AG04450 (cell line): ENCODE measurements at places on chromosomes 12 and 14.

DNA sequence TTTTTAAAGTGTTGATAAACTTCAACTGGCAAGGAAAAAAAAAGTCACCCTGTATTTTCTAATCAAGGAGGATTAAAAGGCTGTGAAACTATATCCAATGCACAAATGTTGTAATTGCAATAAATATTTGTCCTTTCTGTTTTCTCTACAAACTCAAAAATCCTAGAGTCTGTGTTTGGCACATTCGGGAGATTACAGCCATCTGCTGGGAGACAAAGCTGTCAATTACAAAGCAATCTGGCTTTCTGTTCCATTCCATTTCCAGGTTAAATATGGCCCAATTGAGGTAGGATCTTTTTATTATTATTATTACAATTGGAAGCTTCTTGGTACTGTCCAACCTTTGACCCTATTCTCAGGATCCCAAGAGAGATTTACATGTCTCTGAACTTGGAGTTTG is 295.9 kb downstream of the DIO2 start:
- DNase-seq, result no peak

DNA sequence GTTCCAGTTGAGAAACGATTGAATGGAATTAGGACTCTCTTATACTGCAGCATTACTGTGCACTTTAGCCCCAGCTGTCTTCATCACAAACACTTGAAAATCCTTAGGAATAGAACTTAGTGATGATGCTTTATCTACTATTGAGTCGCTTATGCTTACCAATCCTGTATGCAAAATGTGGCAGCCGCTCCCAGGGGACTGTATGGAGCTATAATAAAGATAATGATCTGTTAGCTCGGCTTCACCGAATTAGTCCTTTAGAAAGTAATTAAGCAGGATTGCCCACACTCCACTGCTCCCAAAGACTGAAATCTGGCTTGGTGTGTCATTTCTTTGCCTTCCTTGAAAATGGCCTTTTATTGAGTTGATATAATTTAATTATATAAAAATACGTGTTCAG is 10.6 kb downstream of the EML1 start:
- DNase-seq, result no peak

DNA sequence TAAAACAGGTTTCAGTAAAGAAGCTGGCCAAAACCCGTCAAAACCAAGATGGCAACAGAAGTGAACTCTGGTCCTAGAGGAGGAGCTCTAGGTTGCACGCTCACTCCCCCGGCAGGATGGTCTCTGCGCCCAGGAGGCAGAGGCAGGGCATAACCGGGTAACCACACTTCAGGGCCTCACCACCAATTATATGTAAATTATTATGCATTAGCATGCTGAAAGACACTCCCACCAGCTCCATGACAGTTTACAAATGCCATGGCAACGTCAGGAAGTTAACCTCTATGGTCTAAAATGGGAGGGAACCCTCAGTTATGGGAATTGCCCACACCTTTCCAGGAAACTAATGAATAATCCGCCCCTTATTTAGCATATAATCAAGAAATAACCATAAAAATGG is 20.1 kb upstream of the SLC6A12 start:
- DNase-seq, result no peak

DNA sequence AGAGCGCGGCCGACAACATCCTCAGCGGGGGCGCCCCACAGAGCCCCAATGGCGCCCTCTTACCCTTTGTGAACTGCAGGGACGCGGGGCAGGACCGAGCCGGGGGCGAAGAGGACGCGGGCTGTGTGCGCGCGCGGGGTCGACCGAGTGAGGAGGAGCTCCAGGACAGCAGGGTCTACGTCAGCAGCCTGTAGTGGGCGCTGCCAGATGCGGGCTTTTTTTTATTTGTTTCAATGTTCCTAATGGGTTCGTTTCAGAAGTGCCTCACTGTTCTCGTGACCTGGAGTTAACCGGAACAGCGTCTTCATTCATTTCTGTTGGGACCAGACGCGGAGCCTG is 103.8 kb upstream of the FKBP4 start:
- no peak for DNase-seq

GRCh38 chr14:48771717-48772116 is 814.5 kb downstream of the RPS29 start:
- DNase-seq, result no peak

GRCh38 chr14:55126932-55127459 is 2.1 kb upstream of the LGALS3 start:
- DNase-seq, result no peak

GRCh38 chr12:8834230-8834629 is 11.8 kb downstream of the A2ML1 start:
- no peak for DNase-seq

DNA sequence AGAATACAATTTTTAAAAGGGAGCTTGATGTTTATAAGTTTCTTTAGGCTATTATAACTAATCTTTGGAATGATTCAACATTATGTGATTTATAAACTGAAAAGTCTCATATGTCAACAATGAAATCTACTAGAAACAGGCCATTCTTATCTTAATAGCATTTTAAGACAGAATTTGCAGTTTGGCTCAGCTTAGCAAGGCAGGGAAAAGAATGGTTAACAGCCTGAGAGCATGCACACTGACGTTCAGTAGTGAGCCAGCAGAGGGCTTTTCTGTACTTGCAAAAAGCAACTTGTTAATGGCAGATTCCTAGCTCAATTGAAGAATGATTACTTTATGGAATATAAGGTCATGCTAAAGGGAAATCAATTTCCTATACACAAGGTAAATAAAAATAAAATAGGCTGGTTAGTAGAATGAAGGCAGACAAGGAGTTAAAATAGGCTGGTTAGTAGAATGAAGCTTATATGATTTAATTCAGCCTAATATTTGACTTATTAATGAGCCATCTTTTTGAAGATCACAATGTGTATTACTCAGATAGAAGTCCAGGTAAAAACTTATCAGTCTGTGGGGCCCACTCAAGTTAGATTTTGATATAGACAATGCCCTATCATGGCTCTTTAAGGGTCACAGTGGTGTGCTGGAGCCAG is 95.9 kb downstream of the OTOGL start:
- peak; percentile 61 for DNase-seq

DNA sequence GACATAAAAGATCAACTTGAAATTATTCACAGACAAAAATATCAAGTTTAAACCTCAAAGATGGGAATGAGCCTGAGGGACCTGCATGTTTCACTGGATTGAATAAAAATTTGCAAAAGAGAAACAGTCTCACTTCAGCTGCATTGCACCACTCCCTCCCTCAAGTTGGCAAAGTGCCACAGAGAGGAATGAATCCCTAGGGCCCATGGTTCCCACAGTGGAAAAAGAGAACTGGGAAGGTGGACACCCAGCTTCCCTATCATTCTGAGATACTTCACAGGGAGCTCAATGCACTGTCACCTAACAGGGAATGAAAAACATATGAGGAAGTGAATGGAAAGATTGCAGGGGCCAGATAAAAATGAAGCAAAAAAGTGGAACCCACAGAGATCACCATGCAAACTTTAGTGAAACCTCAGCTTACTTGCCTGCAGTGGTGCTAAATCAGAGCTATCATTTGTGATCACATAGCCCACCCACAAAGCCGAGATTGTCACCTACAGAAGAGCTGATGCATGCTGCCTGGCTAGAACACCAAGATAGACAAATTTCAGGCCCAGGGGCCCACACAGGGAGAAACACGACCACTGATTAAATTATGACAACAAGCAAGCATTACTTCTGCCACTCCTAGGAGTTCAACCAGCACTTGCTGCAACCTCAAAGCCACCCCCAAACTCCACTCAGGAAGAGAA is 911.3 kb downstream of the LRFN5 start:
- DNase-seq, result no peak

GRCh38 chr14:96827290-96827689 is 30.1 kb downstream of the VRK1 start:
- no peak for DNase-seq

- DNase-seq, result no peak
Measured at GRCh38 chr12:30885321-30885720, 41.2 kb upstream of the TSPAN11 start.

GRCh38 chr12:67943141-67943892 is 45.9 kb upstream of the IFNG-AS1 start:
- DNase-seq, result peak; percentile 38

- DNase-seq, result no peak
Measured at GRCh38 chr12:88546226-88546625, 34.0 kb downstream of the KITLG start.

DNA sequence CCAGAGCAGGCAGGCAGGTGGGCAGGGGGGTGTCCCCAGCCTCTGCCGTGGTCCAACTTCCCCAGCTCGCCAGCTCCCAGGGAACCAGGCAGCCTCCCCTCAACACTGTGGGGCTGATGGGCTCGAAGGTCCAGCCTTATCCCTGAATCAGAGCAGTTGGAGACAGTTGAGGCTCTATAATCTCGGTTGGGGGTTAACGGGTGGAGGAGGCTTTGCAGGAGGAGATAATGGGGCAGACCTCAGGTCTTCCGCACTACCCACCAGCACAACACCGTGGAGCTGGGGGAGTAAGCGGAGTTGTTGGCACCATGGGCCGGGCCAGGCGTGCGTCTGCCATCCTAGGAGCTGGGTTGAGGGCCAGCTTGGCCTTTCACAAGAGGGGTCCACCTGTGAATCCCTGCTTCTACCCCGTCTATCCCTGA is 13.9 kb upstream of the HDAC7 start:
- DNase-seq, result no peak

- DNase-seq, result peak; percentile 21
Measured at GRCh38 chr12:42094277-42094676, 50.4 kb downstream of the GXYLT1 start.

- DNase-seq, result no peak
Measured at GRCh38 chr12:132803888-132804287, 24.8 kb downstream of the GOLGA3 start.

DNA sequence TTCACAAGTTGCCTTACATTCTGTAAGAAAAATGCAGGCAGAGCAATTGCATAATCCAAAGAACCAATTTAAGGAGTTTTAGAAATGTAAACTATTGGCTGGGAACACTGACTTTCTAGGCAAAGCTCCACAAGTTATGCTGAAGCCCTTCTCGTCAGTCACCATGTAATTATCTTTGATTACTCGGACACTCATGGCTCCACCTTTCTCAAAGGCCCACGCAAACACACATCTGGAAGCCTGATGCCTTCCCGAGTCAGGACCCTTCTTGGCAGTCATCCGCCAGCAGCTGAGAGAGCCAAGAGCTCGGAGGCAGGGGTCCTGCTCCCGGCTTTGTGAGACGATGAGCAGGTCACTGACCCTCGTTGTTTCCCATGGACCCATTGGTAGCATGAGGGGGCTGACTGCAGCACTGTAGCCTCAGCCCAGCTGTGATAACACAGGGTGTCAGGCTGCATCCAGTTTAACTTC is 202.2 kb downstream of the TMEM132D start:
- no peak for DNase-seq
